Caco-2 (cell line): ENCODE measurements at places on chromosomes 11 and 22. TPM values are rescaled to one million over a fixed set of nuclear protein-coding genes. Genes with fewer than 3 reads are reported as not detected.

Gene PKDREJ
- total RNA-seq, result 0.05 TPM in 1 of 2 replicates, not detected in the other

Gene POTEH
- total RNA-seq, result 0.16 TPM in 1 of 2 replicates, not detected in the other

DNA sequence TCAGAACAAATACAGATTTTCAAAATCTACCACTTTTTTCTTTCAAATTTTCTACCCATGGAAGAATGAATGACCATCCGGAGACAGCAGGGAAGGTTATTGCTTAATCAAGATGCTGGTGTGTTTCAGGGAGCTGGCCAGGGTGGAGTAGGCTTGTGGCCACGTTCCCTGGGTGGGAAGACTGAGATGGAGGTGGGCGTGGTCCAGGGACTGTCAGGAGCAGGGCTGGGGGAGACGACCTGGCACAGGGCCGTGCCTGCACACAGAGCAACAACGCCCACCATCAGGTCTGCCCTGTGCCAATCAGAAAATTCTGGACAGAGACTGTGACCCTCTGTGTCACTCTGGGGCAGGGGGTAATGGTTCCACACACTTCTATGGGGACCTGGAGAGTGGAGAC is 7.1 kb upstream of the APOBEC3H start:
- no peak for DNase-seq

DNA sequence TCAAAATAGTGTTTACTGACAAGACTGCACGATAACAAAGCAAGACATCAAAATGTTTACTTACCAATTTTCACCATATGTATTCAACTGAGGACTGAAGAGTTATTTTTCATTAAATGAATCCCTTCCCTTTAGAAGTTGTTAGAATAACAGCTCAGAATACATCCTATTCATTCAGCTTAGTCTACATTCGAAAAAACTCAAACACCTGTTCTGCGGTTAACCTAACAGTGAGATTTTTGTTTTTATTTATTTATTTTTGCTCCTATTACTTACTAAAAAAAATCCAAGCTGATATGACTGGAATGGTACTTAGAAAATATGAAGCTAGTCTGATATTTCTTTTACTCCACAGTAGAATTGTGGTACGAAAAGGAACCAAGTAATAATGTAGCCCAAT is 10.0 kb downstream of the KCNA4 start:
- DNase-seq, result no peak

DNA sequence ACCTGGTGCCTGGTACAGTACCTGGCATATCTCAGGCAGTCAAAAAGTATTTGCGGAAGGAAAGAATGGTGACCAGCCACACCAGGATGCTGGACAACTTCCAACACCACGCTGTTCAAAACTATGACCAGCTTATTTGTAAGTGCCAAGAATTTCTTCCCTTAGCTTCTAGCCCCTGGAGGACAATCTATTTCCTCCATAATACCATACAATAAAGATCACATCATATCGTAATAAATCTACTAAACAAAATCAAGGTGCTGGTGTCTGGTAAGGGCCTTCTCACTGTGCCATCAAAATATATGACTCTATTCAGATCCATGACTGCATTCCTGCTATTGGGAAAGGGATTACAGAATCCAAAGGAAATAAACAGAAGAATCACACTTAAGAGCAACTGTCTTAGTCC is 51.5 kb downstream of the ALG9 start:
- no peak for DNase-seq
